H54 (cell line): ENCODE measurements at places on chromosomes 16 and 17.

DNA sequence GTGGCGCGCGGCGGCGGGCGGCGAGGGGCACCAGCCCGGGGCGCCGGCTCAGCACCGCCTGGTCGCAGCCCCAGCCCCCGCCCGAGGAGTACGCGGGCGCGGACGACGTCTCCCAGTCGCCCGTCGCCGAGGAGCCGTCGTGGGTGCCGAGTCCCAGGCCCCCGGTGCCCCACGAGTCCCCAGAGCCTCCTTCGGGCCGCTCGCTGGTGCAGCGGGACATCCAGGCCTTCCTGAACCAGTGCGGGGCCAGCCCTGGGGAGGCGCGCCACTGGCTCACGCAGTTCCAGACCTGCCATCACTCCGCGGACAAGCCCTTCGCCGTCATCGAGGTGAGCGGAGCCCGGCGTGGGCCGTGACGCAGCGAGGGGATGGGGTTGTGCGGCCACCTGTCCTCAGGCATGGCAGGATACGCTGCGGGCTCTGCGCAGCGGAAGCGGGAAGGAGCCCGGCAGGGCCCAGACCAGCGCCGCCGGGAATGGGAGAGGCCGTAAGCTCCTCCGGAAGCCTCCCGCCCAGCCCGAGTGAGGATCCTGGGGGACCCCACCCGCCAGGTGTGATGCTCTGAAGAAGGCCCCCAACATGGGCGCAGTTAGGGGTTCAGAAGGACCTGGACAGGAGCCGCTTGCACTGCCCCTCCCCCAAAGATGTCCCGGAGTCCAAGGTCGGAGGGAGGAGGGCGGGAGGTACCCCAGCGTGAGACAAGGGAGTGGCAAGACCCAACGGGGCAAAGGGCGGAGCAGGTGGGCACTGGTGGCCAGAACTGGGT, 522 bp downstream of the NAGS start:
- no peak for DNase-seq

DNA sequence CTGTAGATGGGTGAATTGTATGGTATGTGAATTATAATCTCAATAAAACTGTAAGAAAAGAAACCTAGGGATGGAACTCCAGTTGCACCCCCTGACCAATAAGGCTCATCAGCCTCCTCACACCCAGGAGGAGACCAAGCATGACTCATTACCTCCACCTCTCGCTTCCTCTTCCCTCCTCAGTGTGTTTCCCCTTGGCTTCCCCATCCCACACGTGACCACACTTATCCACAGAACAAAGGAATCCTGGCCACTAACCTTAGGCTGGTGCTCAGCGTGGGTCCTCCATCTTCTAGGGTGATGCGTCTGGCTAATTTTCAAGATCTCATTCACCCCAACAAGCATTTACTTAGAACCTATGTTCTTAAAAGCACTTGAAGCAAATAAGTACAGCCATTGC, 36.2 kb upstream of the MAP3K14 start:
- DNase-seq, result no peak

GRCh38 chr16:2150418-2151187, 2.2 kb downstream of the RAB26 start:
- DNase-seq, result peak; percentile 64

GRCh38 chr16:28931801-28932225, at the start of gene CD19:
Gene CD19 (plus strand): TSS chr16:28931971. CDS start chr16:28932001, 30 bp downstream.
- DNase-seq, result no peak

- no peak for DNase-seq
Measured at GRCh38 chr16:81460075-81460474, 15.5 kb downstream of the CMIP start.

GRCh38 chr16:85316321-85316919, 204.1 kb upstream of the CIBAR2 start:
- DNase-seq, result peak; percentile 84

DNA sequence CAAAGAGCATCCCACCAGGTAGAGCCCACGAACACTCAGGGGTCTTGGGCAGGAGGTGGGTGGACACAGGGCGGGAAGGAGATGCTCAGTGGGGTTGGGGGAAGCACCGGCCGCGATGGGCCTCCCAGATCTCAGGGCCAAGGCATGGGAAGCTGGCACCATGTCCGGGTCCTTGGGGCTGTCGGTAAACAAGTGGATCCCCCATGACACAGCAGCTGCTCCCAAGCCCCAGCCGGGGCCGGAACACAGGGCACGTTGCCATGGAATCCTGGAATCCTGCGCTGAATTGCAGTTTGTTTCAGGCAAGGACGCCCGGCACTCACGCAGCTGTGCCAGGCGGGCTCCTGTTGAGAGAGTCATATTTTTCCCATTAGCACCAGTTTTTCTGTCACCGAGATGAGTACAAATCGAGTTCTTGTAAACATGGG, 23.0 kb upstream of the CHMP6 start:
- DNase-seq, result no peak

DNA sequence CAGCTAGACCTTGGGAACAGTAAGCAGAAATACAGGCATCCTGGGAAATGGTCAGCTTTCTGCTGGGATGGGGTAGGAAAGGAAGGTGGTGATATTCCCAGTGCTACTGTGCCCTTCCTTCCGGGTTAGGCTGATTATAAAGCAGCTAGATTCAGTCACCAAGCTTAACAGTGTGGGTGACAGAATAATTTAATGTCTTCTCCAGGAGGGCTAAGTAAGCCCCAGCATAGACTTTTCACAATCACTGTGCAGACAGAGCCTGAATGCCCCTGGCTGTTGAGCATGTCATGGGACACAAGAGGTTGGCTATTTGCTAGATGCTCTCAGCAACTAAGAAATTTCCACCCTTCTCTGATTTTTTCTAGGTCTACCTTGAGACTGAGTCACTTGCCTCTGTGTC, 513.0 kb downstream of the TOX3 start:
- no peak for DNase-seq

DNA sequence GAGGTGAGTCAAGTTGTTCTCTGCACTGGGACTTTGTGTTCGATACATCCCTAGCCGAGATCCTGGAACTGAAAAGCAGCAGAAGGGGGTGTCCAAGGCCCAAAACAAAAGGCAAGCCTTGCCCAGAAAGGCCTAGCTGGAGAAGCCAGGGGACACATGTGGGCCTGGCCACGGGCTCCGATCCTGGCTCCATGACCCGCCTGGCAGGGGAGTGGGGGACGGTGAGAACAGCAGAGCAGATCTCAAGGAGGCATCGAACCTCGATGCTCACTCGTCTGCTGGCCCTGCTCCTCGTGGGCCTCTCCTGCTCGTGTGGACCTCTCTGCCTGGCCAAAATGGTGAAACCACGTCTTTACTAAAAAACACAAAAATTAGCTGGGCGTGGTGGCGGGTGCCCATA, 8.9 kb downstream of the CCNF start:
- DNase-seq, result no peak

- no peak for DNase-seq
Measured at GRCh38 chr16:64238571-64238970, 883.3 kb downstream of the CDH11 start.

DNA sequence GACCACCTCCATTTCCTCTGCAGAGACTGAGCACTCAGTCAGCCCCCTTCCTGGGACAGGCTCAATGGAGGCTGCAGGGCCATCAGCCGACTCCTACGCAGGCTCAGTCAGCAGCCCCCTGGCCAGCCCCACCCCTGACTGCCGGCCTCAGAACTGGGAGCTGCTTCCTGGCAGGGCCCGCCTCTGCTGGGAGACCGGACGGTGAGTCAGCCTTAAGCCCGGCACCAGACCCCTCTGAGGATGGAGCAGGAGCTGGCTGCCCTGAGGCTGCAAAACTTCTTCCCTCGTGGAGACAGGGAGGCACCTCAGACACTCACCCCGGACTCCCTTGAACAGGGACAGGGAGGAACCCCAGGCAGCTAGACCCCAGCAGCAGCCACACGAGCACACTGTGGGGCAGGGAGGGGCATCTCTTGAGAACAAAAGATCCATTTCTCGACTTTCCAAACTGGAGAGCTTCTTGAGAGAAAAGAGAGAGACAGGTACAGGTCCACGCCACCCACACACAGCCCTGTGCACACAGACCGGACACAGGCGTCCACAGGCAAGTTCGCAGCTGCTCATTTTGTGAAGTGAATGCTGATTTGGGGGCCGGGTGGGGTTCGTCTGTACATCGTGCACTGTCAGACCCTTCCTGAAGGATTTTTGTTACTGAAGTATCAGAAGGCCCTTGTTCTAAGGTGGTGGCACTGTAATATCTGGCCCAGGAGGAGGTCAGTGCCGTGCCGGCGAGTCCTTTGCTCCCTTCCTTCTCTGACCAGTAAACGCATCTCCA, 1.3 kb upstream of the TUBB3 start:
- DNase-seq, result peak; percentile 97

- DNase-seq, result no peak
Measured at GRCh38 chr16:89187032-89187769, 13.1 kb downstream of the SLC22A31 start.

DNA sequence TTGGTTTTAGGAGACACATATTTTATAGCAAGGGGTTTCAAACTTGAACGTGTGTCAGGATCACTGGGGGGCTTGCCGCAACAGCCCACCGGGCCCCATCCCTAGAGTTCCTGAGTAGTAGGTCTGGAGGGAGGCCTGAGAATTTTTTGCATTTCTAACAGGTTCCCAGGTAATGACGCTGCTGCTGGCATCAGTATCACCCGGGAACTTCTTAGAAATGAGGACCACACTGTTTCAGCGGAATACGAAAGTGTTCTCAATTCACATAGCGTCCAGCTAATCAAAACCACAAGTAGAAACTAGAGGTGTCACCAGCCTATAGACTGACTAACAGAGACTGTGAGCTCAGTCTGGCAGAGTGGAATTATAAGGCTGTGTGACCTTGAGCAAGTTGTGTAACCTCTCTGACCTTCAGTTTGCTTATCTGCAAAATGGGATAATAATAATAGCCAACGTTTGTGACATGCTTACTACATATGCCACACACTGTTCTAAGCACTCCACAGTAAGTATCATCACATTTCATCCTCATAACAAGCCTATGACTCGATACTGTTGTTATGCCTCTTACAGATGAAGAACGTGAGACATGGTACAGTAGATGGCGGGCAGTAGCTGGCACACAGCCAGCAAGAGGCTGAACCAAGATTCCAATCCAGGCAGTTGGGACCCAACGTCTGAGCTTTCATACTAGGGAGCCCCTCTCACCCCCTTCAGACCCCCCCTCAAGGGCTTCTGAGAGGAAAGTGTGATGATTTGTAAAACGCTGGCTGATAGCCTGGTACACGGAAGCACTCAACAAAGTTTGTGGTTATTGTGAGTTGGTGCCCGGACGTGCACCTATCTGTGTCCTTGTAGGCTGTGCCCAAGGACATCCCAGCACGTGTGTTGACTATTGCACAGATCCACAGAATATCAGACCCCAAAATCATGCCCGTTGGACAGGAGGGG, 4.6 kb upstream of the ICAM2 start:
- no peak for DNase-seq

DNA sequence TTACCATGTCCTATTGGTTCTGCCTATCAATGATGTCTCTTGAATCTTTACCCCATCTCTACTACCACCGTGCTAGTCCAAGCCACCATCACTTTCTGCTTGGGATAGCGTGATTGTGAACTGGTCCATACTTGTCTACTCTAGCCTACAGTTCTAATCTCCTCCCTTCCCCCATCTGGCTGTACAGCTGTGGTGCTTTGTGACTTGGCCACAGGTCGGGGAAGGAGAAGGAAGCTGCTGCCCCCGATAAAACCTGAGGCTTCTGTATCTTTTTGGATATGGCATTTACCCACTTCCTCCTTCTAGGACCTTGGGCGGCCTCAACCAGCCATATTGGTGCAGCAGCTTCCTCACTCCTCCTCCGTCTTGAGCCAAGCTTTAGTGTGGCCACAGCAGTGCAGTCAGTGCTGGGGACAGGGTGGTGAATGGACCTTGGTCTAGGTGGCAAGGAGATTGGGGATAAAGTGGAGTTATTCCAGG, 314 bp upstream of the ITGA2B start:
- no peak for DNase-seq

DNA sequence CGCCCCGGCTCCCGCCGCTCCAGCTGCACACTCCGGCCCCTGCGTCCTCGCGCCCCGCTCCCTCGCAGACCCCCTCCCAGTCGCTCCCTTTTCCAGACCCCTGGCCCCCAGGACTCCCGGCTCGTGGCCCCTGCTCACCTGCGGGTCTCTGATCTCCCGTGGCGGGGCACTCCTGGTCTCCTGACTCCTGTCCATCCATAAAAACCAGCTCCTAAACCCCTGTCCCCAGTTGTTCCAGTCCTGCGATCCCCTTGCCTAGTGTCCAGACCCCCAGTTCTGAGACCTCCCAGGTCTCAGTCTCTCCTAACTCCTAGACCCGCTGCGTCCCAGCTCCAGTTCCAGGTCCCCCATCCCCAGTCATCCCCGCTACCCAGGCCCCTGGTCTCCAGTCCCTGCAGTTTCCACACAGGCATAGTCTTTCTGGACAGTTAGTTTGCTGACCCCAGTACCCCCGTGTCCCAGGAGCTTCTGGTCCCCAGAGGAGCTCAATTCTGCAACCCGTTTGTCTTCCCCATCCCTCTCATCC, 379 bp downstream of the SNX29 start:
- no peak for DNase-seq

GRCh38 chr16:13231365-13231764, 330.0 kb downstream of the SHISA9 start:
- no peak for DNase-seq

DNA sequence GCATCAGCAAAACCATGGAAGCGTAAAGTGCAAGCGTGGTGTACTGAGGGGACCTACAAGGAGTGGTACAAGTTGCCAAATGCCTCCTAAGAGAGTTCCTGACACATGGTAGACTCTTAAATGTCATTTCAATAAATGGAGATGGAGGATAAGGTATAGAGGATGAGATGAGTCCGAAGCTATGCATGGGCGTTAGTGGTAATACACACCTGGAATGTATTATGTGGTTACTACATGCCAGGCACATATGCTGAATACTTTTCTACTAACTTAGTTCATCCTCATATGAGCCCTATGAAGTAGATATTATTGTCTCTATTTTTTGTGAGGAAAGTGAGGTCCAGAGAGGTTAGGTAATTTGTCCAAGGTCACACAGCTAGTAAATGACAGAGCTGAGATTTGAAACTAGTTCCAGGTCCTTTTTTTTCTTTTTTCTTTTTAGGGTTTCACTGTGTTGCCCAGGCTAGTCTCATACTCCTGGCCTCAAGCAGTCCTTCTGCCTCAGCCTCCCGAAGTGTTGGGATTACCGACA, 15.5 kb downstream of the YPEL2 start:
- no peak for DNase-seq

- no peak for DNase-seq
Measured at GRCh38 chr17:18040261-18040858, 1.2 kb downstream of the GID4 start.

DNA sequence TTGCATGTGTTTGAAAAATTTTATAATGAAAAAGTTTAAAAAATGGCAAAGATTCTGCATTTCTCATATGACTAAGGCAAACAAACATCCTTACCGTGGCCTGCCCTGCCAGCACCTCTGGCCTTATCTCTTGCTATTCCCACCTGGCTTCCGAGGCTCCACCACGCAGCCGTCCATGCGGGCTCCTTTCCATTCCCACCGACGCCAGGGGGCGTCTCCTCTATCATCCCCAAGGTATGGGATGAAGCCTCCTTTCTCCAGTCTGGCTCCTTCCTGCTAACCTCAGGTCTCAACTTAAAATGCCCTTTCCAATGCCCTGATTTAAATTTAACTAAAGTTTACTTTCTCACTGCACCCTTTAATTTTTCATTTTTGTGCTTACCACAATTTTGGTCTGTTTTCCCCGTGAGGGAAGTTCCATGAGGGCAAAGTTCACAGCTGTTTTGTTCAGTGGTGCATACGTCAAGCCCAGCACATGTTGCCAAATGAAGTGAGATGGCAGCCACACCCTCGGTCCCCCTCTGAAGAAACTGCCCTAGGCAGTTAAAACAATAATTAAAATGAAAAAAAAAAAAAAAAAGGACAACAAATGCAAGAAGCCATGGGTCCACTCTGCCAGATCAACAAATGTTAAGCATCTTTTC, 13.3 kb upstream of the SDK2 start:
- no peak for DNase-seq
